ENCODE measurements at places on chromosomes 12 and 14.

GRCh38 chr12:128933926-128934325, 80.6 kb downstream of the GLT1D1 start:
- no peak for DNase-seq

GRCh38 chr12:54439521-54440255, 20.6 kb upstream of the ITGA5 start:
- DNase-seq: no peak

- no peak for DNase-seq
These were observed 36.3 kb upstream of the PDZRN4 start for GRCh38 chr12:41151793-41152192.

GRCh38 chr12:89697296-89697695, 11.3 kb downstream of the ATP2B1 start:
- no peak for DNase-seq

- DNase-seq: no peak
These were observed 147.6 kb downstream of the PAH start for GRCh38 chr12:102769323-102769916.

- no peak for DNase-seq
These were observed 142.3 kb upstream of the TMPO start for GRCh38 chr12:98373025-98373554.

- DNase-seq: no peak
These were observed 78.7 kb downstream of the HELB start for GRCh38 chr12:66380769-66381535.

GRCh38 chr14:51203881-51204280, 36.2 kb upstream of the TMX1 start:
- no peak for DNase-seq

- DNase-seq: no peak
These were observed 749.0 kb downstream of the MED13L start for GRCh38 chr12:115528466-115528865.

DNA sequence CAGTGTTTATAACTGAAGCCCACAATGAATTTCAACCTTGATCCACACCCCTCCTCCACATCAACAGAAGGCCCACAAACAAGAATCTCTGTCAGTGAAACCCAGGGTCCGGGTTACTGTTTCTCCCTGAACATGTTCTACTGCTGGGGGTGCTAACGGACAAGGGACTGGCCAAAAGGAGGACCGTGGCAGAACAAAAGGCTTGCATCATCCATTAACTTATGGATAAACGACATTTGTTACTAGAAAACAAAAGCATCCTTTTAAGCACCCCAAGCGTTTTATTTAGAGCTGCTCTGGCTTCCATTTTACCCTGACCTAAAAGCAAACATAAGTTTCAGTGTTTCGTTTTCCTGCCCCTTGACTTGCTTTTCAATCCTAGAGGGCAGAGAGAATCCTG, 32.2 kb downstream of the BRAP start:
- no peak for DNase-seq

GRCh38 chr14:101780390-101780789, 18.9 kb downstream of the PPP2R5C start:
- DNase-seq: no peak

DNA sequence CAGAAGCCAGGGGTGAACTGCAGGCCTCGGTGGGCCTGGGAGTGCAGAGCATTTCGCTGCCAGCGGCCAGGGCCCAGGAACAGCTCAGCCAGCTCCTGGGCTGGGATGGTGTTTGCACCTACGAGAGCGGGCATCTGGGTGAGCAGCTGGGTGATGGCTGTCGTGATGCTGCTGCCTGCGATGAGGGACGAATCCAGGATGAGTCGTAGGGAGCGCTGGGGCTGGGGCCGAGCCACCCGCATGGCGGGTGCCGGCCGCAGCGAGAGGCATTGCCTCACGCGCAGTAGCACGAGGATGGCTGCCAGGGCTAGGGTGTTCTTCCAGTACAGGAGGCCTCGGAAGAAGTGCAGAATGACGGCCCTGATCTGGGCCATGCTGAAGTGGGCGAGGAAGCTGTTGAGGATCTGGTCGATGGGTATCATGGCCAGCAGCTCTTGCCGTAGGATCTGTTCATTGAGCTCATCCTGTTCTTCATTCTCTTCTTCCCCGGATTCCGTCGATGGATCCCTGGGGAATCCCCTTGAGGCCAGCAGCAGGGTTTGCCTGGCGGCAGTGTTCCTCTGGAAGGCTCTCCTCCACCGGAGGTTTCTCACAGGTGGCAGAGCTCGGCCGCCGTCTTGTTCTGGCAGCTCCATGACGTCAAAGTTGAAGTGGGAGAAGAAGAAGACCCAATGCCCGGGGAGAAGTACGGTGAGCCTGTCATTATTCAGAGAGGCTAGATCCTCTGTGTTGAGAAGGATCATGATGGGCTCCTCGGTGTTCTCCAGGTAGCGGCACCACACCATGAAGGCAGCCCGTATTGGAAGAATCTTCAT, 22.1 kb downstream of the RTL1 start:
- no peak for DNase-seq

DNA sequence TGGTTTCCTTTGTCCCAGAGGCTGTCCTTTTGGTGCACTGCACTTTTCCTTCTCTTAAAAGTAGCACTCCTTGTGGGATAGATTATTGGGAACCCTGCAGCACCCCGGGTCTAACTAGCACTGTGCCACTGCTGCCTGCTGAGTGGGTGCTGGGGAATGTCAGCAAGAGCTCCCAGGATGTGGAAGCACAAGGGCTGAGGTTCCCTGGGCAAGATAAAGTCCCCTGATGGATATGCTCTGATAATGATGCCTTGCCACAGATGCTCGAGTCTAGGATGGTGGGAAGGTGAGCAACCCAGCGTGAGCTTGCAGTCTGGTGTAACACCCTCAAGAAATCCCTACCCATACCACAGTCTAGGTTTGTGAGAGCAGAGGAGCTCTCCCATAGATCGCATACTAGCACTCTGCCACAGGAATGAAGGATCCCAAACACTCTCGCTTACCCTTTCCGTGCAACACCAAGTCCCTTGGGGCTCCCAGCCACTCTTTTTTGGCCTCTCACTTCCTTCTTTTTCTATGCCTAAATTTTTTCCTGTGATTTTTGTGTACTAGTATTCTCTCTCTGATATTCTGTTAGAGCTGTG, 32.6 kb downstream of the USP15 start:
- DNase-seq: no peak

DNA sequence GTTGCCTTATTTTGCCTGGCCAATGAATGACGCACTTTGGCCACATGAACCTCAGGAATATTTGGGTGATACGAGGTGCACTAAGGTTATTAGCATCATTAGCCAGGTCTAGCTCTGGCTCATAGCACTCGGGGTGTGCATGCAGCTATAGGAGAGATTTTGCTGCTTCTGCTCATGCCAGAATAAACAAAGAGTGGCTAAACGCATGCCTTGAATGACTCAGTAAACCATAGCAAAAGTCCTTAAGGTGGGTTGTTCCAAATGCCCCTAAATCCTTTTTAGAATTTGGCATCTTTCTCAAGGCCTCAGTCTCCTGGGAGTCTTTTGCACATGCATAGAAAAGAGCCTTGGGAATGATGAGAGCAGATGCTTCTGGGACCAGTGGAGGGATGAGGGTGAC, 343.7 kb upstream of the FKBP4 start:
- DNase-seq: no peak

GRCh38 chr12:94699801-94700200, 49.4 kb upstream of the TMCC3 start:
- no peak for DNase-seq

DNA sequence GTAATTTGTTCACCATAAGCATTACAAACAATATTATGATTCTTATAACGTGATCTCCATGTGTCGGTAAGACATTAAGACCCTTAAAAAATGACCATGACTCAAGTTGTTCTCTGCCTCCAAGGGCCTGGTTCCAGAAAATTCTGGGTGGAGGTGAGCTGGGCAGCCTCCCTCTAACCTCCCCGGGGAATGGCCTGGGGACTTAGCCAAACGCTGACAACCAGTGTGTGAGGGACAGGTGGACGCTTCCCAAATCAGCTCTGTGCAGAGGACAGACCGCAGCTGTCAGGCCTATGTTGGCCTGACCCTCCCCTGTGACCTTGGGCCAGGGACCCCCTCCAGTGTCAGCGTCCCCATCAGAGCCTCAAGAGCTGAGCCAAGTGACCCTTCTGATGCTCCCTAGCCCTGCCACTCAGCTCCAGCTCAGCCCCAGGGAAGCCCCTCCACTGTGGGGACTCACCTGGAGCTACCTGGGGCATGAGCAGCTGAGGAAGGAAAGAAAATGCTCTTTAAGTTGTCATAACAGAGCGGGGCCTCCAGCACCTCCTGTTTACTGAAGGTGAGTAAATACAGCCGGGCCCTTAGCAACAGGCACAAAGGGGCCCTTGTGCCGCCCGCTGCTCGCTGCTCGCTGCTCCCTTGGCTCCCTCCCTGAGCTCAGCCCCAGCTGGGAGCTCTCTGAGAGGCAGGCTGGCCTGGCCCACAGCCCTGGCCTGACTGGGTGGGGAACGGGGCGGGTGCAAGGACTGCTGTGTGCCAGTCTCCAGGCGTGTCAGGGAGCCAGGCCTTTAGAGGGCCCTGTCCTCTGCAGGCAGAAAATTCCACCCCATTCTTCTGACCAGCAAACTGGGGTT, 116.6 kb downstream of the CALM1 start:
- no peak for DNase-seq

DNA sequence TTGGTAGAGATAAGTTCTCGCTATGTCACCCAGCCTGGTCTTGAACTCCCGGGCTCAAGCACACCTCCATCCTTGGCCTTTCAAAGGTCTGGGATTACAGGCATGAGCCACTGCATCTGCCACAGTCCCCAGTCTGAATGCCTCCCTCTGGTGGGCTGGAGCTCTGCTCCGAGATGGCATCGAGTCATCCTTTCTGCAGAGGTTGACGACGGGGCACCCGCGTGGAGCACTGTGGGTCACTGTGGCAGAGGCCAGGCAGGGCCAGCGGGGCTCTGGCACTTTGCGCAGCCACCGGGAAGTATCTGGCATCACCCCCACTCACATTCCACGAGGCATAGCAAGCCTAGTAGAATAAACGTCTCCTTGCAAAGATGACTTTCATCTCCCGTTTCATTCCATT, 163.3 kb upstream of the DIO3 start:
- no peak for DNase-seq

DNA sequence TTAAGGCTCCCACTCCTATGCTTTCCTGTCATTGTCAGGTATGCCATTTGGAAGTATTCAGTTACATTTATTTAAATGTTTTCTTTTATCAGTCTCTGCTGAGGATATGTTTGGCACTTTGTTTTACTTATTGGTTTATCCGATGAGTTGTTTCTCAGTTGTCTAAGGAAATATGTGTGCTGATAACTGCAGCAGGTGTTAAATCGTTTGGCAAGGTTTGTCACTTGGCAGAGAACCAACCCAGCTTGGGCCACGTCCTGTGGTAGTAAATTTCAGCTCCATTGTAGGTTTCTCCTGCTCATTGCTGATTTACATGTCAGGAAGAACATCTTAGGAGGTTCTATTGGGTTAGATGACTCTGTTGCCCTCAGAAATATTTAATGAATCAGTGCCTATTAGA, 22.0 kb upstream of the MGST1 start:
- DNase-seq: no peak

GRCh38 chr12:67035121-67035520, 234.0 kb upstream of the CAND1 start:
- DNase-seq: no peak

GRCh38 chr14:104221636-104222369, 83.4 kb downstream of the KIF26A start:
- DNase-seq: no peak

GRCh38 chr12:104909761-104910160, 48.3 kb downstream of the SLC41A2 start:
- DNase-seq: no peak

- no peak for DNase-seq
These were observed 1.8 kb downstream of the SMIM41 start for GRCh38 chr12:52081263-52081733.

- no peak for DNase-seq
These were observed 33.8 kb downstream of the GIT2 start for GRCh38 chr12:109962398-109962797.

DNA sequence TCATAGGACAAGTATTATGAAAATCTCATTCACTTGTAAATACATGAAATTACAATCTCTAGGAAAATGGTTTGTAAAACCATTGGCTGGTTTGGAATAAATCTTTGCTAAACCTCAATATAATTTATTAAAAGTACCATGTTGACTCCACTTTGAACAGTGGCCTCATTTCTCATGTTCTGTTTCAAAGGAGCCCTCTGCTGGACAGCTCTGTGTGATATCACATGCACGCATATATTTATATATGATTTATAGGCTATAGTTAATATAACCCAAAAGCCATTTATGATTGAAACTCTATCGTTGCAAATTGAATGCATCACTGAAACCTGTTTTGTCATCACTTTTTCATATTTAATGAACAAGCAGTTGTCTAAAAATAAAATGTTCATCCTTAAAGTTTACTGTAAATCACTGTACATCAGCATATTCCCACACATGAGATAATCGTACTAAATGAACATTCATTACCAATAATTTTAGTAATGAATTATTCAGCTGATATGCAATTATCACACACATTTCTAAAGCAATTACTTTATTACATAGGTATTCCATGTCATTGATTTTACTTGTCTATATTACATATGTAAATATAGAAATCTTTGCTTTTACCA, 493.8 kb downstream of the NPAS3 start:
- no peak for DNase-seq

DNA sequence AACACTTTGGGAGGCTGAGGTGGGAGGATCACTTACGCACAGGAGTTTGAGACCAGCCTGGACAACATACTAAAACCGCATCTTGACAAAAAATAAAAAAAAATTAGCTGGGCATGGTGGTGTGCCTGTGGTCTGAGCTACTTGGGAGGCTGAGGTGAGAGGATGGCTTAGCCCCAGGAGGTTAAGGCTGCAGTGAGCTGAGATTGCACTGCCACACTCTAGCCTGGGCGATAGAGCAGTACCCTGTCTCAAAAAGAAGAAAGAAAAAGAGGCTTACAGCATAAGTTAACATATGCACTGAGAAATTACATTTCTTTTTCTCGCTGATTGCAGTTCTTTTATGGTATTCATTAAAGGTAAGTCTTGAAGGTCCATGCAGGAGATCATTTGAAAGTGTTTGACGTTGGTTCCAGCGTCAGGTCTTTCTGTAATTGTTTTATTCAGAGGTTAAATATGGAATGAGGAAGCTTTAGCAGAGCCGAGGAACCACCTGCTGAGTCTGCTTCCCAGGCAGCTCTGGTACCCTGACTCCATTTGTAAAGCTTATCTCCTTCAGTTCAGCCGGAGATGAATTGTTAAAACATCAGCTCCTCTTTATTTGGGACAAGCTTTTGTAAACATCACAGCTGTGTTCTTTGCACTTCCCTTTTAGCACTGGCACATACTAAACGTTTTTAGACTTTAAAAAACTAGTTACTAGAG, 18.5 kb downstream of the SFSWAP start:
- no peak for DNase-seq

- no peak for DNase-seq
These were observed 160.4 kb downstream of the NTF3 start for GRCh38 chr12:5592310-5592709.

GRCh38 chr14:59130462-59130861, 58.0 kb upstream of the DAAM1 start:
- DNase-seq: no peak

GRCh38 chr12:132310181-132311040, 19.0 kb downstream of the GALNT9 start:
- no peak for DNase-seq

- DNase-seq: no peak
These were observed 2.2 kb downstream of the FRMD6 start for GRCh38 chr14:51653775-51654532.

All from stimulated activated CD4-positive, alpha-beta T cell treated with anti-CD3 and anti-CD28 coated beads, Interleukin-1b, Interleukin-23, amount 100 ng/mL, for 1 hour (primary cell).